ENCODE measurements at places on chromosomes 5 and 9.

GRCh38 chr5:171588790-171589189 is 169.3 kb downstream of the FGF18 start:
- no peak for DNase-seq

DNA sequence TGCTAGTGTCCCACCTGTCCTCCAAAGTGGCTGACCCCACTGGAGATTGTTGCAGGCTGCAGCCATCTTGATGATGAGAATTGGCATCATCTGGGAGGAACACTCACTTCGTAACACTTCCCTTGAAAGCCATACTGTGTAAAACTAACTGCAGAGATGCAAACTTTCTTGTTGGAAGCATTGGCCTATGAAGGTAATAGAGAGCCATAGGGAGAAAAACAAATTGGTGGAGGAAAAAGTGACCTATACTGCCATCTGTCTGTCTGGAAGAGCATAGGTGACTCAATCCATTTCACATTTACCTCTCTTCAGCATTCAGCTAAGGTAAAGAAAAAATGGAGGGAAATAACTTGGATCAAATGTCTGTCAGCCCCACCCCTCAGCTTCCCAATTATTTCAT is 473.4 kb downstream of the NTRK2 start:
- no peak for DNase-seq

GRCh38 chr5:43152946-43153345 is 32.2 kb downstream of the ZNF131 start:
- no peak for DNase-seq

GRCh38 chr9:133113949-133114885 is 6.8 kb downstream of the RALGDS start:
- DNase-seq = no peak

DNA sequence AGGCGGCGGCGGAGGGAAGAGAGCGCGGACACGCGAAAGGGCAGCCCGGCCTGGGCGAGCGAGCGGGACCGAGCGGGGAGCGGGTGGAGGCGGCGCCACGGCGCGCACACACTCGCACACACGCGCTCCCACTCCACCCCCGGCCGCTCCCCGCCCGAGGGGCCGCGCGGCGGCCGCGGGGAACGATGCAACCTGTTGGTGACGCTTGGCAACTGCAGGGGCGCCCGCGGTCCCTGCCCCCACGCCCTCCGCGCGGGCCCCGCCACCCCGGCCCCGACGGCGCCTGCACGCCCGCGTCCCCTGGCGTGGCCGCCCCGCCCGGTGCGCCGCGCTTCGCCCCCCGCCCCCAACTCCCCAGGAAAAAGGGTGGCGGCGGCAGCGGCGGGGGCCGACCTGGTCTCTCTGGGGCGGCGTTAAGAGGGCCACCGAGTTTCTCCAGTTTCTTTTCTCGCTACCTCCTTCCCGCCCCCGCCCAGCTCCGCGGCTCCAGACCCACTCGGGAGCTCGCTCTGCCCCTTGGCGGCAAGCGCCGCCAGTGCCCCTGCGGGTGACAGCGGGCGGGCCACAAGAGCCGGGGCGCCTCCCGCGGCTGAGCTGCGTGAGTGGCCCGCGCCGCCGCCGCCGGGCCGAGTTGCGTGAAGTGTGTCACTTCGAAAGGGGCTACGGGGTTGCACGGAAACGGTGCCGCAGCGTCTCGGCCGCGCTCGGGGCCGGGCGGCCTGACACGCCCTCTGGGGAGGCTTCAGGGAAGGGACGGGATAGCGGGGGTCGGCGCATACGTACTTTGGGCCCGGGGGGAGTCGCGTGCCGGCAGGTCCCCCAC is at the start of gene NR3C1:
NR3C1 (minus strand) TSS at position 94 of the 823 bp plus-strand sequence. CDS start 2,847 bp downstream, outside the sequence.
- DNase-seq = peak; percentile 91

GRCh38 chr5:66616520-66617225 is 20.5 kb downstream of the MAST4 start:
- no peak for DNase-seq

DNA sequence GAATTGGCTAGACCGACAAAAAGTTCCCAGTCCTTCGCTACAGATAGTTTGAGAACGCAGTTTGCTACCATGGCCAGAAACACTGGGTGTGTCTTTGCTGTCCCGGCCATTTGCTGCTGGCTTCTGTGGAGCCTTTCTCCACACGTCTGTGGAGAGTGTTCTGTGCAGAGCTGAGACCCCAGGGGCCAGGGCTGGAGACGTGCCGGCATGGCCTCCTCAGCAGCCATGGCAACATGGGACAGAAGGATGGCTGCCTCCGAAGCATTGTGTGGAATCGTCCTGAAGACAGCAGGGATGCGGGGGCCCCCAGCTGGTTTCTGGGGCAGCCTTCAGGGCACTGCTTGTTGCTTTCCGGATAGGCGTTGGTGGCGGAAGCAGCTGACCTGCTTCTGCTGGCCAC is 142.8 kb downstream of the GADD45G start:
- no peak for DNase-seq

GRCh38 chr5:118678746-118679145 is 309.6 kb downstream of the DTWD2 start:
- DNase-seq = no peak

- DNase-seq = peak; percentile 10
Measured at GRCh38 chr9:118522093-118523028, 818.2 kb downstream of the TLR4 start.

GRCh38 chr5:133869519-133870335 is 98.7 kb downstream of the C5orf15 start:
- no peak for DNase-seq

DNA sequence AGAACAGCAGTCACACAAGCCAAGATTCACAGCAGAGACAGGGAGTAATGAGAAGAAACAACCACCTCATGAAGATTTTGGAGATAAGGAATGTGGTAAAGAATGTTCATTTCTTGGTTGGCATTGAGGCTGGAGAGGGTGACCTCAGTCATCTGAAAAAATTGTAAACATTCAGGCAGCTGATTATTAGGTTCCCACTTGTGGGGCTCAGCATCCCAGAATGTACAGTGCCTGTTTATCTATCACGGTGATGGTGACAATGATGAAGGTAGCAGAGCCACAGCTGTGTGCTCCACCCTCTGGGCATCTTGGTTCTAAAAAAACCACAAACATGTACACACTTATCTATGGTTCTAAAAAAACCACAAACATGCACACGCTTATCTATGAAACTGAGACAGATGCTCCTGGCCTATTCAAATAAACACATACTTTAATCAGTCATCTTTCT is 143.9 kb upstream of the MOCS2 start:
- DNase-seq = no peak

DNA sequence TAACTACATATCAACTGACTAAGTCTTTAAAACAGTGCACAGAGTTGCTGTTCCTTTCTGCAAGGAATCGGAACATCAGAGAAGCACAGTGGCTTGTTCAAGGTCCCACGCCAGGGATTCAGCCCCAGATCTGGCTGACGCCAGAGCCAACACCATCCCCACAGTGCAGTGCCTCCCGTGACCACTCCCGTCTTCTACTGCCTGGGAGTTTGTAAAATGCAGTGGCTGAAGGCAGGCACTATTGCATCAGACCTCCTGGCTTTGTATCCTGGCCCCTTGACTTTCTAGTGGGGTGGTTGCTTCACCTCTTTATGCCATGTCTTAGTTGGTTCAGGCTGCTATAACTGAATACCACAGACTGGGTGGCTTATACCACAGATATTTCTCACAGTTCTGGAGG is 131.0 kb downstream of the NSG2 start:
- no peak for DNase-seq

DNA sequence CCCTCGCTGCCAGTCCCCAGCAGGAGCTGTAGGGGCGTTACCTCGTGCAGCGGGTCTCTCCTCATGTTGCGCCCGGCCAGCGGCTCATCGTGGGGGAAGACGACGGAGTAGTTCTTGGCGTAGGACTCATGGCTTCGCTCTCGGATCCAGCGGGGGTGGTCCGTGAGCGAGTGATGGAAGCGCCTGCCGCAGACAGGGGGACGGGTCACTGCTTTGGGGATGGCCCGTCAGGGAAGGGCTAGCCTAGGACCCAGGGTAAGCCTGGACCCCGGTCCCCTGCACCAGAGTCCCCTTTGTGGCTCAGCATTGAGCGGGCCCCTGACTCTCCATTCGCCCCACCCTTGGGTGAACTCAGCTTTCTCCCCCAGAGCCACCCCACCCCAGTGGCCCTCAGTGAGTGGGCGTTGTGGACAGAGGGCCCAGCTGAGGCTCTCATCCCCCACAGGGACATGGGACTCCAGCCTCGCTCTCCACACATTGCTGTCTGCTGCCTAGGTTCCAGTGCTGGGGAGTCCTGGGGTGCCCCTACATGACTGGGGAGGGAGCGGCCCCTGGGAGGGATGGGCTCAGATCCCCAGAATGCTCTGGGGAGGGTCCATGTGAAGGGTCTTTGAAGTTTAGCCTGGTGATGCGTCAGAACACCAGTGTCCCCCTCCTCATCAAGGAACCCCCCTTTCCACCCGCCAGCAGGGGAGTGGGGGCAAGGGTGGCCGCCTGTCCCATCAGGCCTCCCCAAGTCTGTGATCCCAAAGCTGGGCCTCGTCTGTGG is 29.7 kb downstream of the SARDH start:
- DNase-seq = no peak

DNA sequence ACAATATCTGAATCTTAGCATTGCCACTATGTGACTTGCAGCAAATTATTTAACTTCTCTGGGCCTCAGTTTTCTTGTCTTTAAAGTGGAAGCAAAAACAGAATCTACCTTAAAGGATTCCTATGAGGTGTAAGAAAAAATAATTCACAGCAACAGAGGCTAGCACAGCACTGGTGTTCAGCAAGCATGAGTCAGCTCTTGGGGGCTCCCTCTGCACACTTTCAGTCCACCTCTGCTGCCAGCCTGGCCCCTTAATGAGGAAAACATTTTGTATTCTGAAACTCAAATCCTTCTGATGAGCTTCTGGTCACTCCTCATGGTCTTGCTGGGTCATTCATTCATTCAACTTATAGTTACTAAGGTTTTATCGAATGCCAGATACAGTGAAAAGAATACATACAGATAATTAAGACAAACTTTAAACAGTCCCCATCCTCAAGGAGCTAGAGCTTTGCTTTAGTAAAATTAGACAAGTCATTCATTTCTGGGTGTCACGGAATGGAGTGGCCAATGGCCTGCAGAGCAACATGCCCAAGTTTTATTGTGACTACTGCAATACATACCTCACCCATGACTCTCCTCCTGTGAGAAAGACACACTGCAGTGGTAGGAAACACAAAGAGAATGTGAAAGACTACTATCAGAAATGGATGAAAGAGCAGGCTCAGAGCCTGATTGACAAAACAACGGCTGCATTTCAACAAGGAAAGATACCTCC is 26.8 kb upstream of the IQGAP2 start:
- no peak for DNase-seq

- DNase-seq = no peak
Measured at GRCh38 chr9:136603216-136603615, 57.4 kb upstream of the NOTCH1 start.

GRCh38 chr5:116771466-116772151 is 197.0 kb upstream of the SEMA6A start:
- no peak for DNase-seq

GRCh38 chr5:179379321-179379890 is 34.1 kb upstream of the ADAMTS2 start:
- no peak for DNase-seq

DNA sequence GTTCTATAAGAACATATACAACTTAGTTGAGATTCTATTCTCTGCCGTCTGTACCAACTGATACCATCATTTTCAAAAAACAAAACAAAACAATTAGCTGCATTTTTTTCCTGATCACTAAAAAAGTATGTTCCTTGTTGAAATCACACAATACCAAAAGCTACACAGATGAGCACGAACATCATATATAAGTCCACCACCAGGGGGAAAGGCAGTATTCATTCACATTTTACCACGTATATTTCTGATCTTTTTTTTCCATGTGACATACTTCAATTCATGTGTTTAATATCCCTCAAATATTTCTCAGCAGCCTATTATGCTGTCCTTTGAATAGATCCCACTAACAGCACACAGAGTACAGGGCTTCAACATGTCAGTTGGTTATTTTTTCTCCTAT is 40.6 kb downstream of the IRX2 start:
- DNase-seq = no peak

DNA sequence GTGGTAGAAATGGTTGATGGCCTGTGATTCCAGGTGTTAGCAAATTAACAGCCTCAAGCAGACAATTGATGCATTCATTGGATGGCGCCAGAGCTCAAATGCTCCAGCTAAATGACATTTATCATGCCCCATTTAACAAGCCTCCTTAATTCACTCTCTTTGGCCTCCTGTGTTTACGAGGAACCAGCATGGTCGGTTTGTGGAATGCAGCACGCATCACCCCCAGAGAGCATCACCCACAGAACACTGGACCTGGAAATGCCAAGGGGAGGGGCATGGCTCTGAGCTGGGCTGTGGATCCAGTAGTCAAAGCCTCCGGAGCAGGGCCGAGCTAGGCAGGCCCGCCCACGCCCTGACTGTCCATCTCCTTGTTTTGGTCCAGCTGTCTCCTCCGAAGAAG is 434.0 kb downstream of the GADD45G start:
- DNase-seq = no peak

DNA sequence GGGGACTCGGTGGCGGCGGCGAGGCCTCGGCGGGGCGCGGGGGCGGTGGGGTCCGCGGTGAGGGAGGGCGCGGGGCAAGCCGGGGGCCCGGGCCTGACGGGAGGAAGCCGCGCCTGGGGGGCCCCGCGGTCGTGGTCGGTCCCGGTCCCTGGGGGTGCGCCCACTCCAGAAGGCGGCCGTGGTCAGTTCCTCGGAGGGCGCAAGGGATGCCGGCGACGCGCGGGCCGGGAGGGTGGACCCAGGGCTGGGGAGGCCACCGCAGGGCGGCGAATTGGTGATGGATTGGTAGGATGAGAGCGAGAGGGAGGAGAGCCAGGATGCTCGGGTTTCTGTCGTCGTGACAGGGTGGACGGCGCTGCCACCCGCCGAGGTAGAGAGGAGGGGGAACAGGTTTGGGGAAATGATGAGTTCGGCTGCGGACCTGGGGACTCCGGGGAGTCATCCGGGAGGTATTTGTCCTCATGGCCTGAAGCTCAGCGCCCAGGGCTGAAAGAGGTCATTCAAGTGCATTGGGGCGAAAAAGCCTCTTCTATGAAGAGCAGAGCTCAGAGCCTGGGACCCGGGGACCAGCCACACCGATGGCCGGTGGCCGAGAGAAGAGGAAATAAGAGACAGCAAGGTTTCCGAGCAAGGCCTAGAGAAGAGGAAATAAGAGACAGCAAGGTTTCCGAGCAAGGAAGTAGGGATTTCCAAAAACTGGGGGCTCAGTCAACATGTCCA is 557 bp downstream of the GNG10 start:
- DNase-seq = no peak

- DNase-seq = no peak
Measured at GRCh38 chr5:31815376-31815775, 176.4 kb downstream of the PDZD2 start.

DNA sequence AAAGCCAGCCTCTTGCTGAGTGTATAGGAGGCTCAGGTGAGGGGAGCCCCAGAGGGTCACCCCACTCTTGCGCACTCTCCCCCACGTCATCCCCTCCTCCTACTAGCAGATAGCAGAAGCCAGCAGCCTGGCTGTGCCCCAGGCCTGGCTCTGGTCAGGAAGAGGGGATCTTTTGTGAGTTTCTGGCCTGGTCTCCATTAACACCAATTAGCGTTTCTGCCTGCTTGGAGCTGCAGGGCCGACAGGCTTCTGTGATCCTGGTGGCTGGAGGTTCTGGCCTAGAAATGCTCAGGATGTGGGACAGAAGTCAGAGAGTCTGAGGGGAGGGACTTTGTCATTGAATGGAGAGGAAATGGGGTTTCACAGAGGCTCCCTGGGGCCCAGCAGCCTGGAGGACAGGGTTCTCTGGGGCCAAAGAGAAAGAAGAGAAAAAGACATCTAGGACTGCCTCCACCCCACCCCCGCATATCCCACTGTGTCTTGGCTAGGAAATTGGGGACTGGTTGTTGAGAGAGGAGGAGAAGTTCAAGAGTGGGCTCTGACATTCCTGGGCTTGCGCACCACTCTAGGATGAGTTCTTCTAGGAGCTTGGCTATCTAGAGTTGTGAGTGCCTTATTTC is 47.5 kb upstream of the ARAP3 start:
- no peak for DNase-seq

Data from stimulated activated naive CD8-positive, alpha-beta T cell treated with anti-CD3 and anti-CD28 coated beads, Interleukin-15, amount 100 ng/mL, for 72 hours (primary cell).